A549 treated with DMSO at 1 μM for 4 hours (cell line): ENCODE measurements at places on chromosomes 4 and X. TPM values are rescaled to one million over a fixed set of nuclear protein-coding genes. Genes with fewer than 3 reads are reported as not detected.

GRIA3 gene
- total RNA-seq = not detected in 5 replicates

BMP3 gene
- total RNA-seq = not detected in 5 replicates

ARL9 gene
- total RNA-seq = not detected in 5 replicates

VEGFD gene
- 0.42 to 0.88 TPM (median 0.53 TPM) in 5 replicates for total RNA-seq

RHOXF2B gene
- total RNA-seq = not detected in 5 replicates

PRRG3 gene
- not detected in 5 replicates for total RNA-seq

HSFX4 gene
- not detected in 5 replicates for total RNA-seq

AASDH gene
- total RNA-seq = 3.0 to 4.3 TPM (median 3.7 TPM) in 5 replicates

LRPAP1 gene
- total RNA-seq = 120 to 138 TPM (median 132 TPM) in 5 replicates

PHOX2B gene
- not detected in 5 replicates for total RNA-seq

FGFBP2 gene
- not detected in 5 replicates for total RNA-seq

ZNF718 gene
- total RNA-seq = 0.29 to 0.66 TPM (median 0.52 TPM) in 5 replicates

PNMA5 gene
- total RNA-seq = not detected in 5 replicates
